Lower leg skin (tissue), 4 donors: ENCODE measurements at places on chromosomes 12 and 14.
A peak's percentile ranks its signal among the peaks of the same experiment; 100 is the strongest.

DNA sequence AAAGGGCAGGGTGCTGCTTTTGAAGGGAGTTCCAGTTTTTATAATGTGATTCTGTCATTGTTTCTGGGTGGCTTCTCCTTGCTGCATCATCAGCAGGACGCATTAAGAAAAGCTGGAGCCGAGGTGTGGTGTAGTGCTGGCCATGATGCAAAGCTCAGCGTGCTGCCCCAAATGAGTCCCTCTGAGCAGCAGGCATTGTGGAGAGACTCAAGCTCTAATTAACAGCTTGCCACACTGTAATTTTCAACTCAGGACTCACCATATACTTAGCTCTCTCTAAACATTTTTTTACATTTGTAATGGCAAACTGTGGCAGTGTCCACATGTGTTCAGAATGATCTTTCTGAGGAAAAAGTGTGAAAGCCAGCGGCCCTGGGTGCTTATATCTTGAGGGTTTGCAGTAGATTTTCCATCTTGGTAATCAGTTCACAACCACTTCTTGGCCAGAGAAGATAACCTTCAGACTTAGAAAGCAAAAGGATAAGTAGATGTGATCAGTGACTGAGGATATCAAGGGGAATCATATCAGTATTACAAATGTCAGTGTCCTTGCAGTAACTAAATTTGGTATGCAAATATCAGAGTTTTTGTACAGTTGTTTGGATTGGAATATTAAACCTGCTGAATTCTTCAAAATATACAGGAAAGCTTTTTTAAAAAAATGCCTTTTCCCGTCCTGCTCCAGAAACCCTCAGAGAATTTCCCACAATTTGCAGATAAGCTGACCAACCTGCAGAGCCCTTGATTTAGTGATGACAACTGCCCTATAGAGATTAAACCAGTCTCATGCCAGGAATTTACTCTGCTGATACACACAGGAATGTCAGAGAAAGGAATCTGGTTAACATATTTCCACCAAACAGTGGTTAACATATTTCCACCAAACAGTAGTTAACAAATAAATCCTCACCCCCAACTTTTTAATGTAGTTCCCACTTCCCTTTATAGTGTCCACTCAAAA, 63.6 kb downstream of the DAAM1 start:
- no peak for DNase-seq

DNA sequence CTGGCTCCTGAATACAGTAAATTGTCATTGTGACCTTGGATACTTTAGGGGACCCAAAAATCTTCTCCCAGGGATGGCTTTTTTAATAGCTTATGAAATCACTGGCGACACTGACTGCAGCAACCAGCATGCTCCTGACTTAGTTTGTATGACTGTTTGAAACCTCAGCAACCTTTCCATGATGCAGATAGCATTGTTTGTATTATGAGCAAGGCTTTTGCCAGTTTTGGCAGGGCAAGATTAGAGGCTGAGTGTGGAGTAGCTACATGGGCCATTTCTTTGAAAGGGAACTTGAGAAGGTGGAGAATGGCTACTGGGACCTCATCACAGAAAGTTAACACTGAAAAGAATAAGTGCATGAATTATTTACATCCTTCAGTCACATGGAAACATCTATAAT, 50.9 kb downstream of the SLC4A8 start:
- DNase-seq = no peak

GRCh38 chr12:105855361-105856047, 283.2 kb downstream of the NUAK1 start:
- no peak for DNase-seq

DNA sequence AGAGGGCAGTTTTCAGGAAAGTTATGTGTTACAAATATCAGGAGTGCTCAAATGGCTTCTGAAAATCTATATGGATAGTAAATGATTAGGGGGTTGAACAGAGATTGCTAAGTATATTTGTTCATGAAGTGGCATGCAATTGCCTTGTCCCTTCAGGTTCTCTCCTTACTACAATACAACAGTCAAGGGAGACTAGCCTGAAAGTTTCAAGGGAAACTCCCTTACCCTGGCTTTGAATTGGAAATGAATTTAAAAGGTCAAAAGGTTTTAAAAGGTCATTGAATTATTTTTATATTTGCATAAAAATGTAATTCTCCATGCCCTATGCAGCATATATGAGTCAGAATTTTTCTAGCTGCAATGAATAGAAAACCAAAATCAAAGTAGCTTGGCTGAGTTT, 253.1 kb upstream of the SYT1 start:
- DNase-seq = no peak

DNA sequence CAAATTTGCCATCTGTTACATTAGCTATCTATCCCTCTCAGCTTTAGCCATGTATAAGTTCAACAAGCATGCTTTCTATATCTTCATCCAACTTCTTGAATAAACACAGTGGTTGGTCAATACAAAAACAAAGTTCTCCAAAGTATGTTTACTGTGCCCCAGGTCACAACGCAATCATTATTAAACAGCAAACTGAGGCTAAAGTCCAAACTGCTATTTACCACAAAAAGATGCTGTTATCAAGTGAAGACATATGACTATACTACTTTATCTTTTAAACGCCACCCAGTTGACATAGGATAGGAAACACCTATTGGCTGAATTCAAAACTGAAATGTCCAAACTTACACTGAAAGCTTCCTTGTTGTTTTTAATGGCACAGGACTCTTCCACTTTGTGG, 11.7 kb downstream of the ZCCHC8 start:
- DNase-seq = no peak

DNA sequence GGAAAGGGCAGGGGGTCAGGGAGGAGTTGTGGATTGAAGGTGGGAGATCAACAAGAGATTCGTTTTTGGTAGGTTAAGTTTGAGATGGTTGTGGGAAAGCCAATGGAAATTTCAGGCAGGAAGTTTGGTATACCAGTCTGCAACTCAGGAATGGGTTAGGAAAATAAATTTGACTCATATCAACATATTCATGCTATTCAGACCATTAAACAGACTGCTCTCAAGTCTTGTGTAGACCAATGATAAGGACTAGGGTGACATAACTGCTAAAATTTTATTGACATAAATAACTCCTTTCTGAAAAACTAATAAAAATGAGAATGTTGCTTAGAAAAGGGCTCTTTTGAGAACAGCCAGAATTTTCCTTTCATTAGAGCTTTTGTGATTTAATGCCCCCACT, 60.0 kb downstream of the PLEKHA5 start:
- DNase-seq = no peak

GRCh38 chr12:99253068-99253467, 394.5 kb upstream of the GARIN6 start:
- DNase-seq = no peak

DNA sequence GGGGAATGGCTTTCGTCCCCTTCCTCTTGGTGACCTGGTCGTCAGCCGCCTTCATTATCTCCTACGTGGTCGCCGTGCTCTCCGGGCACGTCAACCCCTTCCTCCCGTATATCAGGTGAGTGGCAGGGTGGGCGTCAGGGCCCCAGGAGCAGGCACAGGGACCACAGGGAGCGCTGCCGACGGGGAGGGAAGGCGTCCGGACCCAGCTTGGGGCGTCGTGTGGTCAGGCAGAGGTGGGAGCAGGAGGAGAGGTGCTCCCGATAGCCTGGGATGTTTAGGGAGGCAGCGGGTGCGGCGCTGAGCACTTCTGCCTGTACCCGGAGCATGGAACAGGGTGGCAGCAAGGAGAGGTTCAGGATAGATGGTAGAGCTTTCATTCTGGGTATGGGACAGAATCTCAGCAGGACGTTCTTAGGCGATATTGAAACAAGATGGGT, 444 bp downstream of the DRAM1 start:
- no peak for DNase-seq

DNA sequence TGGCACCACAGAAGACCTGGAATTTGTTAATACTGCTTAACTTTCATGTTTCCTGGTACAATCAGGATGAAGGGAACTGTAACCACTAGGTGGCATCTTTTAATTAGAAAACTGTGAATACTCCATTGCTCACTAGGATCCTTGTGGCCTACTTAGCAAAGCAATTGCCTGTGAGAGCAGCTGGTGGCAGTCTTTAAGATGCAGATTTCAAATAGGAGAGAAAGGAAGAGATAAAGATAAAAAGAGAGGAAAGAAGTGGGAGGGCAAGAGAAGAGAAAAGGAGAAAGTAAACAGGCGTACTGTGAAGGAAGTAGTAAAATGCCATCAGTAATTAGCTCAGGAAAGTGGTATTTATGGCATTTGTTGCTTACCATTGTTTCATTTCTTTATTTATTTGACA, 114.5 kb downstream of the RAD51B start:
- DNase-seq = peak; percentile 32

DNA sequence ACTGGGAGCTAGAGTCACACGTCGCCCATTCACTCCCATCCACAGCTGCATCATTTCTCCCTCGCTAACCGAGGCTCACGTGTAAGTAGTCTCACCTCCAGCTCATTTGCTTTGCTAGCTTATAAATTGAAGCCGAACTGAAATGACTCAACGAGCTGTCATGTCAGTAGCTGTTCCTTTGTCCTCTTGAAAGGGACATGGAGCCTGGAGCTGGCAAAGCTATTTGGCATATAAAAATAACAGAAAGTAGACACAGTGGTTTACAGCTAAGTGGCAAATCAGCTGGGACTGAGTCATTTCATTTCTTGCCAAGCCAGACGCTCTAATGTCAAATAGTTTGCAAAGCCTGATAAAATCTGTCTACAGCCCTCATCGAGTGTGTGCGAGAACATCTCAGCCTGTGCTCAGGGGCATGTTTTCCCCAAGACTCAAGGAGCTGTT, 114.4 kb upstream of the TMEM233 start:
- DNase-seq = no peak

DNA sequence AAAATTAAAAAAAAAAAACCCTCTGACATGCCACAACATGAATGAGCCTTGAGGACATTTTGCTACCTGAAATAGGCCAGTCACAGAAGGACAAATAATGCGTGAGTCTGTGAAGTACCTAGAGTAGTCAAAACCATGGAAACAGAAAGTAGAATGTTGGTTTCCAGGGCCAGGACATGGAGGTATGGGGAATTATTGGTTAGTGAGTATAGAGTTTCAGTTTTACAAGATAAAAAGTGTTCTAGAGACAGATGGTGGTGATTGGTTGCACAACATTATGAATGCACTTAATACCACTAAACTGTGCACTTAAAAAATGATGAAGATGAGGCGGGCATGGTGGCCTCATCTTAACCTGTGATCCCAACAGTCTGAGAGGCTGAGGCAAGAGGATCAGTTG, 47.6 kb upstream of the ZFP36L1 start:
- no peak for DNase-seq

DNA sequence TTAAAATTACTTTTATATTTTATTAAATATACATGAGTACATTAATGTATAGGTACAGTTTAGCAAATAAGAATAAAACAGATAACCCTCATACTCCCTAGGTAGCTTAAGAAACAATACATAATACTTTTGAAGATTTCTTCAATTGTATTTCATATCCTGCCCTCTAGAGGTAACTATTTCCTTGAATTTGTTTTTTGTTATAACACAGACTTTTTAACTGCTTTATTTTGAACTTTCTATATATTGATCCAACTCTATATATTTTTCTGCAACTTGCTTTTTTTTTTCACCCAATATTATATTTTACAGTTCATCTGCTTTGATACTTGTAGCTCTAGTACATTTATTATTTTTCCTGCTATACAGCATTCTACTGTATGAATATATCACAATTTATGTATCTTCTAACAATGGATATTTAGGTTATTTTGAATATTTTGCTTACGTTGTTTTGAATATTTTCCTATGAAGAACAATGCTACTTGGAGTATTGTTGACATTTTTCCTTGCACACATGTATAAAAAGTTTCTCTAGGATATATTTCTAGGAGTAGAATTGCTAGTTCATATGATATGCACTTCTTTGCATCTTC, 72.8 kb upstream of the ABCD2 start:
- no peak for DNase-seq

DNA sequence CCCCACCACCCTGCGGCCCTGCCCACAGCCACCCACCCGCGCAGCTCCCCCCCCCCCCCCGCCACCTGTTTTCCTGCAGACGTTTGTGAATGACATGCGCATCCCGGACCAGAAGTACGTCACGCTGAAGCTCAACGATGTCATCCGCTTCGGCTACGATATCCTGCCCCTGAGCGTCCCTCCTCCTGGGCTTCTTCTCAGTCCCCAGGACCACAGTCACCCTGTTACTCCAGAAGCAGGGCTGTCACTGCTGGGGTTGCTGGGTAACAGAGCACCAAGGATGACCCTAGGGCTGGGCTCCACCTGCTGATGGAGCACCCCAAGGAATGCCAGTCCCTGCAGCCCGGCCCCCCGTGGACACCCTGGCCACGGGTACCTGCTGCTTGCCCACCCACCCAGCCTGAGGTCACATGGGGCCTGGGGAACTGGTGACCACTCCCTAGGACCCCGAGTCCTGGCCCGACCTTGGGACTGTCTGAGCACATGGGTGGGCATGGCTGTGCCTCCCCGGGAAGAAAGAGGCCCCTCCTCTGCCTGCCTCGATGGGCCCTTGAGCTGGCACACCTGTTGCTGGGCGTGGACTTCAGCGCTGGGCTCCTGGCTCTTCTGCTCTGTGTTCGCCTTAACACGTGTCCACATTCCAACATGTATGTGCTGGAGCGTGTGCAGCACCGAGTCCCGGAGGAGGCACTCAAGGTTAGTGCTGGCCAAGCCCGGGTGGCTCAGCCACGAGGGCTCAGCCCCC, 12.9 kb downstream of the CEP170B start:
- no peak for DNase-seq

- DNase-seq = no peak
These were observed 280.9 kb downstream of the CACNA1C start for GRCh38 chr12:2333491-2334195.

DNA sequence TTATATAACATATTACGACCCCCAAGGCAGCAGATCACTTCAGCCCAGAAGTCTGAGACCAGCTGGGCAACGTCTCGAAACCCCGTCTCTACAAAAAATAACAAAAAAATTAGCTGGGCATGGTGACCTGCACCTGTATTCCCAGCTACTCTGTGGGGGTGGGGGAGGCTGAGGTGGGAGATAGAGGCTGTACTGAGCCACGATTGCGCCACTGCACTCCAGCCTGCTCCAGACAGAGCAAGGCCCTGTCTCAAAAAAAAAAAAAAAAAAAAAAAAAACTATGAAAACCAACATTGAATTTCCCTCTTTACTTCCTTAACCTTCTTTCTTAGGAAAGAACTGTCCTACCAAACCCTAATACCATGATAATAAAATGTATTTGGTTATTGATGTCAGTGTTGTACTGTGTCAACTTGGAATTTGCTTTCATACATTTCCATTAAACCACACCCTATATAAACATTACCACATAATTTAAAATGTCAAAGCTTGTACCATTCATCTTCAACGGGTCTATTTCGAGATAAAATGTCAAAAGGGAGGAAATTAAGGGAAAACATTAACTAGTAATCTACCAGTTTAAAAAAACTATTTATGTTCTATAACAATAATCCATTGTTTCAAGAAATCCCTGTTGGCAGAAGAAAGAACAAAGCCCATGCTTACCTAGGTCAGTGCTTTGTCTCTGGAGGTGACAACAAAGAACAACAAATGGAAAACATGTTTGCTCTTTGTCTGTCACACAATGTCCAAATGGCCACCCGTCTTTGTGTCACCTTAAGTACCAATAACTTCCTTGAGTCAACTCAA, 17.4 kb downstream of the GALNT4 start:
- no peak for DNase-seq
